CD4-positive, alpha-beta memory T cell (primary cell): ENCODE measurements at places on chromosomes 3 and 15.

GRCh38 chr15:46471096-46471495 is 836.3 kb downstream of the SQOR start:
- DNase-seq, result no peak

DNA sequence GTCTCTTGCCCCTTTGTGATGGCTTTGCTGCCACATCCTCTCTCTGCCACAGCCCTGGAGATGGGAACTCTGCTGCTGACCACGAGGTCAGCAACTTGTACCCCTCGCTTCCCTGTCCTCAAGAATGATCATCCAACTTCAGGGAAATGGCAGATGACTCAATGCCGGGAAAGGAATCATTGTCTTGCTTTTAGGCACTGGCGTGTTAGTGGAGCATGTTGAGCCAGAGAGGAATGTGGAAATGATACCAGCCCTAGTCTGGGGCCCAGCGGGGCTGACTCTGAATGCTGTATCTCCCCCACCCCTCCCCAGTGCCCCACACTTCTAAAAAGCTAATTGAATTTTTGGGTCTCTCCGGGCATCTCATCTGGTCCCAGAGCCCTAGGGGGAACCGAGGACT is 184.9 kb upstream of the BHLHE40 start:
- DNase-seq, result no peak

- no peak for DNase-seq
These were observed 154.1 kb downstream of the TJP1 start for GRCh38 chr15:29668120-29668602.

DNA sequence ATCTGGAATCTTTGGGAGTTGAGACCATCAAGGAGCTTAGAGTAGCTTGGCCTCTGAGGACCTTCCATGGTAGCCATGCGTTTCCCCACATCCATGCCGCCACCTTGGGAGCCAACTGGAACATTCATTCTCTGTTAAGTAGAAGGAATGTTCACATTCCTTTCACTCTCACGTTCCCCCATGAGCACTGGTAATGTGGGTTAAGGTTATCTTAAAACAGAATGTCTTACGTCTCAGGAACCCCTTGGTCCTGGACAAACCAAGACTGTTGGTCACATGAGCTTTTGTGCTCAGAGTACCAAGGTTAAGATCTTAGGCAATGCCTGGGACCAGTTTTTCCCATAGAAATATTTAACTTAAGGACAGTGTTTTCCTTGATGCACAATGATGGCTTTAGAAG is 211.7 kb upstream of the UBE2E1 start:
- DNase-seq, result no peak

GRCh38 chr3:127754411-127755304 is 67.7 kb downstream of the MGLL start:
- no peak for DNase-seq

DNA sequence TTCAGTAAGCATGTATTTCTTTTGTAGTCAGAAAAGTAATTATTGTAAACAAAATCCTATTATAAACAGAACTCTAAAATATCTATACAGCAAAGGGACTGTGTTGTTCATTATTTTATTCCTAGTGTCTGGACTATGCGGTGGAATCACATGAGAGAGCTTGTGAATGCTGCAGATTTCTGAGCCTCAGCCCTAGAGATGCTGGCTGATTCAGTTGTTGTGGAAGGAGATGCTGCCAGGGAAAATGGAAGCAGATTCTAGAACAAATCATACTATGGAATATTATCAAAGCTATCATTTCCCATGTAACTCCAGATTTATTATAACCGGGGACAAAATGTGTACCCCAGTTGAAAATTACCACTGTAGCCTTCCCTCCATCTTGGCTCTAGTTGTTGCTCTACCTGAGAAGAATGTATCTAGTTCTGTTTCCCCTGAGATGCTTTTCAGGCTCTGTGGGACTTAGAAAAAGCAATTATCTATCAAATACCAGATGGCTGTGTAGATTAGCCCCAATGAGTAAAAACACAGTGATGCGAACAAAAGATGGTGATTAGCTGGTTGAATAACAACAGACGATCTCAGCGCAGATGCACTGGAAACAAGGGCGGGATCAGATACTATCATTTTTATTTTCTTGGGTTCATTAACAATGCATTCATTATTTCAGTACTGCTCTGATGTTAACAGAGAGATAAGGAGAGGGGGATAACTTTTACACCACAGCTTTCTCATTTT is 131.3 kb downstream of the TMEM108 start:
- no peak for DNase-seq

DNA sequence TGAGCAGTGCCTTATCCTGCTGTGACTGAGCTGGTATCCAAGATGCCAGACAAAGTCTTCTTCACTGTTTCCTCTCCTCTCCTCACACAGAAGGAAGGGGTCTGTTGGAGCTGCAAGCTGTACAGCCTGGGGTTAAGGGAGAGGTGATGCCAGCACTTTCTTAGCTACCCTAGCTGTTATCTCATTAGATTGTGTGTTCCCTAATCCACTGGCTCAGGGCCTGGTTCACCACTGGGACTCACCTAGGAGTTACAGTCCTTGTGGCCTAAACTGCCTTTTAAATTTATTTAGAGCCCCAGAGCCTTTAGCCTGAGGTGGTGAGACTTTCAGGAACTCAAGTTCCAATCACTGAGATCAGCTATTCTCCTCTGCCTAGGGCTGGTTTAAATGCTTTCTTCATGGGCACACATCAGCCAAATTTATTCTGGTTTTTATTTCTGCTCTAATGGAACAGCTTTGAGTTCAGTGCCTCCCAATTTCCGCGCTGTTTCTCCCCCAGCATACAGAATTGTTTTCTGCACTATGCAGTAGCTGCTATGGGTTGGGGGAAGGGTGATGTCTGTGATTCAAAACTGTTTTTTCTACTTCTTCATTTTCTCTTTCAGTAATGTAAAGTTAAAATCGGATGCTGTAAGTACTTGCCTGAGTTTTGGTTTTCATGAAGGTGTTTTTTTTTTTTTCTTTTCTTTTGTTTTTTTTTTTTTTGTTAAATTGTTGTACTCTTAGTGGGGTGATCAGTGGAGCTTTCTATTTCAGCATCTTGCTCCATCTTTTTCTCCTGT is 198.8 kb downstream of the DOCK3 start:
- no peak for DNase-seq

DNA sequence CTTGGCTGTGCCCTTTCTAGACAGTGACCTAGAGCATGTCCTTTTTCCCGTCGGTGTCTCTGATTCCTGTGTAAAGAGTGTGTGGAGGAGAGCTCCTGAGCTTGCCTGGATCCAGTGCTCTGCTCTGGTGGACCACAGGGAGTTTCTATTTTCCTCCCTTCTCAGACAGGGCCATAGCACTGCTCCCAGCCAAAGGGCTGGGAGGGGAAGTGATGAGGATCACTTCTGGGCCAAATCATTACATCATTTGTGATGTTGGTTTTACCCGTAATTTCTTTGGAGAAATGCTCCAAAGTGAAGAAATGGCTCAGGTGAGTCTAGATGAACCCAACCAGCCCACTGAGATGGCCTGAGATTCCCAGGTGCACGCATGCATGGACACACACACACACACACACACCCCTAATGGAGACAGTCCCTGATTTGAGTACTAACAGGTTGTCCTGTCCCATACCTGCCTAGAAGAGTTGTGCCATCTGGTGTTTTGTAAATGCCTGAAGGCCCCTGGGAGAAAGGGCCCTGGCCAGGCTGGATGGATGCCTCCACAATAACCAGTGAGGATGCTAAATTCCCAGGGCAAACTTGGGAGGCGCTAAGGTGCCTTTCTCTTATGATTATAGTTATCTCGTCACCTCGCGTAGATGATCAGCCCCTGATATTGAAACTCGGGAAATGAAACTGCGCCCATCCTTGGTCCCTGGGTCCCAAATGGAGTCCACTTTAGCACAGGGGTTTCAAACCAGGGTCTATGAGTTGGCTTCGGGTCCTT is 86.9 kb downstream of the ASB7 start:
- no peak for DNase-seq

GRCh38 chr15:48273049-48273448 is 58.2 kb upstream of the DUT start:
- no peak for DNase-seq

DNA sequence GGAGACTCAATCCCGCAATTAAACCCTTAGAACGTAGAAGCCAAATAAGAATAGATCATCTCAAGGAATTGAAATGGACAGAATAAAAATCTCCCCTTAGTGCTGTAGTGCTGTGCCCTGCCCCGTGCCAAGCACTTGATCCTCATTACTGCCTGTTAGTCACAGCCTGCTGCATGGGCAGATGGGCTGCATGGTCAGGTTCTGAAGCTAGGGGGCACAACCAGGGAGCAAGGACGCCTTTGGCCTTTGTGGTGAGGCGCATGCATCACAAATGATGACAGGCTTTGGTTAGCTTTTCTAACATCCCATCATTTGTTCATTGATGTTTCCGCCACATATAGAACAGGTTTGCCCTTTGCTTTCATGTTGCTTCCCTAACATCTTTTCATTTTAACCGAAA is 336.3 kb upstream of the ADAMTS9 start:
- DNase-seq, result no peak

DNA sequence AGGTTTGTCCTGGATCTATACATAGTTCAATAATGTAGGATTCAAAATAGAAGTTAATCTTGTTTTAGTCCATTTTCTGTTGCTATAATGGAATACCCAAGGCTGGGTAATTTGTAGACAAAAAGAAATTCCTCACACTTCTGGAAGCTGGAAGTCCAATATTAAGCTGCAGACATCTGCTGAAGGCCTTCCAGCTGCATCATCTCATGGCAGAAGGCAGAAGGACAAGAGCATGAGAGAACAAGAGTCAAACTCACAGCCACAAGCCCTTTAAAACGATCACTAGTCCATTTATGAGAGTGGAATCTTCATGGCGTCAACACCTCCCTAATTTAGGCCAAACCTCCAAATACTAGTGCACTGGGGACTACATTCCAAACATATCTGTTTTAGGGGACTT is 669.3 kb downstream of the ROBO2 start:
- DNase-seq, result no peak

GRCh38 chr15:27872355-27872754 is 226.8 kb downstream of the OCA2 start:
- no peak for DNase-seq

- DNase-seq, result no peak
These were observed 646.3 kb downstream of the CADM2 start for GRCh38 chr3:85605066-85605465.

DNA sequence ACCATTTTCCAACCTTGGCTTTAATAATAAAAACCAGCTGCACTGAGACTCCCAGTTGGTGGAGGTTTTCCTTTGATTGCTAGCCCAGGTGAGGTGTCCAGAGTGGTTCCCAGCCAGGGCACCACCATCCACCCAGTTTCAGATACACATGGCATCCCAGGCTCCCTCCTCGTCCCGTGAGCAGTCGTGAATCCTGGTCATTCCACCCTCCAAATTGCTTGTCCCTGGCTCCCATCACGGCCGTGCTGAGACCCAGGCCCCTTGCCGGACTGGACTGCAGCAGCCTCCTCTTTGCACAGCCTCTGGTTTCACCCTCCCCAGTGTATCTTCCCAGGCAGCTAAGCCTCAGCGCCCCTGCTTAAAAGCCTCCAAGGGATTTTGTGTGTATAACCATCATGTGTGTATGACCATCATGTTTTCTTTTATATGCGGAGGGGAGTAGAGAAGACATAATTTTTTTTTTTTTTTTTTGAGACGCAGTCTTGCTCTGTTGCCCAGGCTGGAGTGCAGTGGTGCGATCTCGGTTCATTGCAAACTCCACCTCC is 106.3 kb downstream of the ETFA start:
- no peak for DNase-seq

DNA sequence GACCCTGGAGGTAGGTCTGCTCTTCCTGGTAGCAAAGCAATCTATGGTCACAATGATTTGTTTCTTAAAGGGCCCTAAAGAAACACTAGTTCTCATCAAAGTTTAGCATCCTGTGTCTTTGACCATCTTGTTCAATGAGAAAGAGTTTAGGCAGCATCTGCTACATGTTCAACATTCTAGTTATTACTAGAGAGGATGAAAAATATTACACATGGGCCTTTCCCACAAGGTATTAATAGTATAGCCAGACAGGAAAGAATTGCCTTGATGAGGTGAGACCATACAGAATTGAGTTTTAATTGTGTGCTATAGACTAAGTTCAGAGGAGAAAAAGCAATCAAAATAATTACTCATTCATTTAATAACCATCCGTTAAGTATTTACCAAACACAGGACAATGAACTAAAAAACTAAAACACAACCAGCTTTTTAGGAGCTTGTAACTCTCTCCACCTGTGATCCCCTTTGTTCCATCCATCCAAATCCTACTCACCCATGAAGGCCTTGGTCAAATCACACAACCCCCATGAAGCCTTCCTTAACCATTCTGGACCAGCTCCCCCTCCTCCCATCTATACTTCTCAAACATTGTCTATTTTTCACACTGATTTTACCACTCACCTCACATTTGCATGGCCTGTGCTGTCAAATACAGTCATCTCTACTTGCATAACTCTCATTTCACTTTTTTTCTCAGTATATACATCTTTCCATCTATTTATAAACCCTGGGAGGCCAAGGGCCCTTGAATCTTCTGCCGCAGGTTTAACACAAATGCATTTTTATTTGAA is 122.9 kb downstream of the RORA start:
- no peak for DNase-seq

- DNase-seq, result no peak
These were observed 278.4 kb downstream of the MFSD1 start for GRCh38 chr3:159080256-159080655.

- DNase-seq, result no peak
These were observed 44.1 kb downstream of the CD200R1 start for GRCh38 chr3:112930771-112931170.

DNA sequence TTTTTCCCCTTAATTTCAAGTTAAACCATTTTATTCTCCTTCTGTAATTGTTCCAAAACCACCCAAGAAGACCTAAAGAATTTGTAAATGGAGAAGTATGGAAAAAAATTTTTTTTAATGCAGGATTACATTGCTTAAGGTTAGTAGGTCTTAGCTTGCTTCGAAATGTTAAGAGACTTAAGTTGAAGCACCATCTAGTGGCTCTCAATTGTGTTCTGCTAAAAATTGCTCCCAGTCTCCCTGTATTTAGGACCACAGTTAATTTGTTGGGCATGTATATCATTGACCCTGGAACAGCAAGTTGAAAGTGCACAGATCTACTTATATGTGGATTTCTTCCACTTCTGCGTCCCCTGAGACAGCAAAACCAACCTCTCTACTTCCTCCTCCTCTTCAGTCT is 32.4 kb downstream of the CD200R1L start:
- peak; percentile 13 for DNase-seq

GRCh38 chr3:16512435-16513140 is 911 bp downstream of the RFTN1 start:
- DNase-seq, result peak; percentile 50
